Body of pancreas (tissue), 4 donors: ENCODE measurements at places on chromosomes 4 and X. TPM values are rescaled to one million over a fixed set of nuclear protein-coding genes. Genes with fewer than 3 reads are reported as not detected.

DNA sequence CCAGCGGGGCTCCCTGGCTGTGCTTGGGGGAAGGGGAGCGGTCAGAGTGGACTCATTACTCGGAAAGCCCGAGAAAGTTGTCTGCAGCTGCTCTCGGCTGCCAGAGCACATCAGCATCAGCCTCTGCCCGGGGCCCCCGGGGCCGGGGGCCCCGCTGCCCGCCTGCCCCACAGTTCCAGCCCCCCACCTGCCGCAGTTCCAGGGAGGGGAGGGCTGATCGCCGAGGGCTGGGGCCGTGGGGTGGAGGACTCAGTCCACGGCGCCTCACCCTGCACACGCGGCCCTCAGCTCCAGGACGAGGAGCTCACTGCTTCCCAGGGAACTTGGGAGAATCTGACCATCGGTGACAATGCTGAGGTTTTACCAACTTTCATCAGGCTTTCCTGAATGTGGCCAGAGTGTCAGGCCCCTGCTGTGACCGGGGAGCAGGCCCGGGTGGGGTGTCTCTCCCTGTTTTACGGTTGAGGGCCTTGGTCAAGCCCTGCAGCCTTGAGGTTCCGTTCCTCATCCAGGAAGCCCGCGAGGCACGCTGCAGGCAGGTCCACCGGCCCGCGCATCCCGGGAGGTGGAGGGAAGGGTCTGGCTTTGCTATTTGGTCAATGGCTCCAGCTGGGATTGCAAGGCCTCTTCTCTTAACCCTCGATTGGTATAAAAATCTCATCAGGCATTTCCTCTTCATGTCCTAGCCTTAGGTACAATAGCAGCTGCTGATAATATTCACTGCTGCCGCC lies 57.2 kb downstream of the CPZ start:
- H3K27me3 ChIP-seq: no peaks in the 10 kb centered on the region
- H3K36me3 ChIP-seq: no peaks in the 10 kb centered on the region
- H3K4me3 ChIP-seq: no peak overlapping the region
- no peaks in the 10 kb centered on the region for H3K4me1 ChIP-seq
- no peak overlapping the region for H3K27ac ChIP-seq

DNA sequence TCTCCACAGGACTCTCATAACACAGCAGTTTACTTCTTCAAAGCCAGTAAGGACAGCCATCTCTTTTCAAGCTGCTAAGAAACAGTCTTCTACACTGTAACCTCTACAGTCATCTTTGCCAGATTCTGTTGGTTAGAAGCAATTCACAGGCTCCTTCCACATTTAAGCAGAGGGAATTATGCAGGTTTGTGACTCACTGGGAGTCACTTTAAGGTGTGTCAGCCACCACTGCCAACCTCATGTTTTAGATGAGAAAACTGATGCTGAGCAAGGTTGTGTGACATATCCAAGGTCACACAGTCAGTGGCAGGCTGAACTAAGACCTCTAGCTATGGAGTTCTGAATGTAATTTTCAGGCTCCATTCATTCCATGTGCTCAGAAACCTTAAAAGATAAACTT lies 143.5 kb downstream of the QDPR start:
- no peak overlapping the region for H3K4me3 ChIP-seq
- H3K27me3 ChIP-seq: no peaks in the 10 kb centered on the region
- H3K36me3 ChIP-seq: no peaks in the 10 kb centered on the region
- H3K4me1 ChIP-seq: no peaks in the 10 kb centered on the region

GRCh38 chr4:6753891-6754290 lies 28.6 kb upstream of the KIAA0232 start:
- H3K27me3 ChIP-seq: no peaks in the 10 kb centered on the region
- H3K4me1 ChIP-seq: peaks cover 10% of the 10 kb centered on the region
- no peak overlapping the region for H3K27ac ChIP-seq
- H3K4me3 ChIP-seq: no peak overlapping the region
- H3K36me3 ChIP-seq: no peaks in the 10 kb centered on the region

DNA sequence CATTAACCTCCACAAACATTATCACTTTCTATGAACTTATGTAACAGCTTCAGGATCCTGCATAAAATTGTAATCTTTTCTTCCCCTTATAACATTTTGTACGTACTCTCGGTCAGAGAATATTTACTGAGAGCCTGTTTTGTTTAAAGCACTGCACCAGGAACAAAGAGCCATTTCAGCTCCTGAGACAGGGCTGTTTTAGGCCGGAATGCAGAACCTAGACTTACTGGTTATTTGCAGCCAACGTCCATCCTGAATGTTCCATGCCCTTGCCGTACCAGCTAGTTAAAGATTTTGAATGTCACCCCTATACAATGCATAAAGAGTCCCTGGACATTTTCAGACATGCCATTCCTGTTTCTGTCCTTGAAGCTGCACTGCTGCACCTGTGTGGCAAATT lies 248.8 kb downstream of the PCDH7 start:
- no peak overlapping the region for H3K27ac ChIP-seq
- no peak for DNase-seq
- no peaks in the 10 kb centered on the region for H3K4me1 ChIP-seq

DNA sequence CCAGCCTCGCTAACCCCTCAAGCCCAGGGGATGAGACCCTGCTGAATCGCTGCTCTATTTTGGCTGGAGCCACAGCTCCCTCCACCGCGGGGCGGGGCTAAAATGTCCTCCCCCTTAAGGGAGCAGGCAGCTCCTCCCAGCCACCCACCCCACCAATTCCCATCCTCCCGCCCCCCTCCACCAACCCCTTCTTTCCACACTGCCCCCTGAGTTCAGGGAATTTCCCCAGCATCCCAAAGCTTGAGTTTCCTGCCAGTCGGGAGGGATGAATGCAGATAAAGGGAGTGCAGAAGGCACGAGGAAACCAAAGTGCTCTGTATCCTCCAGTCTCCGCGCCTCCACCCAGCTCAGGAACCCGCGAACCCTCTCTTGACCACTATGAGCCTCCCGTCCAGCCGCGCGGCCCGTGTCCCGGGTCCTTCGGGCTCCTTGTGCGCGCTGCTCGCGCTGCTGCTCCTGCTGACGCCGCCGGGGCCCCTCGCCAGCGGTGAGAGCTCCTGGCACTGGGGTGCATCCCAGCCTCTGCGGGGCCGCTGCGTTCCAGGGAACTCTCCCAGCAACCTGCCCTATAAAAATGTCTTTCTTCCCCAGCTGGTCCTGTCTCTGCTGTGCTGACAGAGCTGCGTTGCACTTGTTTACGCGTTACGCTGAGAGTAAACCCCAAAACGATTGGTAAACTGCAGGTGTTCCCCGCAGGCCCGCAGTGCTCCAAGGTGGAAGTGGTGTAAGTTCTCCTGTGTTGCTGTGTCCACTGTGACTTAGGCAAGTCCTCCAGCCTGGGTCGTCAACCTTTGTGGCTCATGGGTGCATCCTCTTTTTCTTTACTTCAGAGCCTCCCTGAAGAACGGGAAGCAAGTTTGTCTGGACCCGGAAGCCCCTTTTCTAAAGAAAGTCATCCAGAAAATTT lies at the start of gene CXCL6:
CXCL6 (plus strand) TSS at position 306 of the 907 bp plus-strand sequence; CDS start at position 379, 73 bp downstream.
- peaks cover 18% of the 10 kb centered on the region for H3K4me1 ChIP-seq
- H3K27ac ChIP-seq: no peak within 1 kb of the TSS
- DNase-seq: peak; percentile 28
- no peak within 1 kb of the TSS for H3K4me3 ChIP-seq

- H3K4me3 ChIP-seq: no peak overlapping the region
- no peaks in the 10 kb centered on the region for H3K27me3 ChIP-seq
- no peak for DNase-seq
- H3K4me1 ChIP-seq: no peaks in the 10 kb centered on the region
Observed at GRCh38 chr4:17939054-17939453, 82.5 kb downstream of the LCORL start.

DNA sequence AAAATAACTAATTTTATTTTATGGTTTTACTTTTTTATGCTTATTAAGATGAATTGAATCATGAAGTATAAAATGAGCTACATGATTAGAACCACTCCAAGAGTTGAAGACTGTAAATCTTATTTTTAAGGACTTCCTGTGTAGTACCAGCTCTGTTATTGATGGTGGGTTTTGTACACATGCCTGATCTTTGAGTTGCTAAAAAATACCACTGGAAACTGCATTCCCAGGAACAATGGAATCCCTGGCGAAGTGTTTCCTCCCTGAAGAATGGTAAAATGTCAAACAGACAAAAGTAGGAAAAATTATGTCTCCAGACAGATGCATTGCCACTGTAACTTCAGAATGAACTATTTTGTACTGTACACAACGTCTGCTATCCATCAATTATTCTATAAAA lies 935.4 kb upstream of the TENM3 start:
- H3K4me3 ChIP-seq: no peak overlapping the region
- H3K27me3 ChIP-seq: no peaks in the 10 kb centered on the region

DNA sequence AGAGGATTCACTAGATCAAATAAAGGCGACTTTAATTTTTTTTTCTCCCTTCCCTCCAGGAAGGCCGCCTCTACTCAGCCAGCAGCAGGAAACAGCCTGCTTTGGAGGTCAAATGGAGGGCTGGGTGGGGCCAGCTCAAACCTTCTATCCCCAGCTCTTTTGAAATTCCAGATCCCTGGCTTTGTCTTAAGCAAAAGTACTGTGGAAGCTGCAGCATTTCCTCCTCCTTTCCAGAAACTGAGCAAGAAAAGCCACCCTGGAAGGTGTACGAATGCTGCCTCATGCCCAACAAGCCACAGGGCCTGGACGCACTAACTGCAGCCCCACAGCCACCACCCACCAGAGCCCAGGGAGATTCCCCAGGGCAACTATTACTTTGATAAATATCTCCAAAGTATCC lies 55.1 kb upstream of the ZCCHC13 start:
- no peak for DNase-seq
- H3K36me3 ChIP-seq: no peaks in the 10 kb centered on the region
- no peaks in the 10 kb centered on the region for H3K4me1 ChIP-seq
- H3K4me3 ChIP-seq: no peak overlapping the region
- peak overlapping the region; percentile 25 for H3K27ac ChIP-seq

- H3K4me1 ChIP-seq: peaks cover 20% of the 10 kb centered on the region
- DNase-seq: peak; percentile 23
- no peak overlapping the region for H3K4me3 ChIP-seq
- no peaks in the 10 kb centered on the region for H3K27me3 ChIP-seq
- no peaks in the 10 kb centered on the region for H3K36me3 ChIP-seq
- H3K27ac ChIP-seq: peak overlapping the region; percentile 59
Observed at GRCh38 chr4:108533245-108533844, 87.0 kb upstream of the RPL34 start.

DNA sequence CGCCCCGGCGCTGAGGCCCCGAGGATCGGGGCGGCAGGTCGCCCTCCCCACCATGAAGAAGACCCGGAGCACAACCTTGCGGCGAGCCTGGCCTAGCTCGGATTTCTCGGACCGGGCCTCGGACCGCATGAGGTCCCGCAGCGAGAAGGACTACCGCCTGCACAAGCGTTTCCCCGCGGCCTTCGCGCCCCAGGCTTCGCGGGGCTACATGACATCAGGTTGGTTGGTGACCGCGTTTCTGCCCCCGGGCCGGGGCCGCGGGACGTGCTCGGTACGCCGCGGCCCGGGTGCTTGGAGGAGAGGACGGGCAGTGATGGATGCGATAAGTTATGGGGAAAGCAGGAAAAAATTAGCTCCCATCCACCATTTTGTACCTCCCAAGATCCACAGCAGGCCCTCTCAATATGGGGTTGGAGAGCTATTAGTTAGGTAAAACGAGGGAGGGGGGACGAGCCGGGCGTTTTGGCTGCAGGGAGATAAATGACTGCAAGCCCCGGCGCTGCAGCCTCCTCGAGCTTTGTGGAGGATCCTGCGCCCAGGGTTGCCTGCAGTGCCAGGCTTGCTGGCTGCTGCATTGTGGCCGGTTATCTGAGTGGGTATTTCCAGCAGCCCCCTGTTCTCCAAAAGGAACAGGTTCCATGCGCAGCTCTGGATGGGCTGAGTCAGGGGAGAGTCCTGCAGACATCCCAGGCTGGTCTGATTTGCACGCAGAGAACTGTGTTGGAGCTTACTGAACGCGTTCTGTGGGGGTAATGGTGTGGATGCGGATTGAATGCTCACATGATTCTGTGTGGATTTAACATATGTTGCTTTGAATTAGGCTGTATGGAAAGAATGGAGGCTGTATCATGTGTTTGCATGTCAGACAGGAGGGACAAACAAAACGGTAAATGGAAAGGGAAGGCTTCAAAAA lies 1.9 kb downstream of the STOX2 start:
- no peaks in the 10 kb centered on the region for H3K36me3 ChIP-seq
- no peak for DNase-seq
- H3K4me3 ChIP-seq: peak overlapping the region; percentile 43
- H3K27ac ChIP-seq: no peak overlapping the region
- H3K27me3 ChIP-seq: no peaks in the 10 kb centered on the region

The ATP8A1 gene
- 70.9 TPM for total RNA-seq

The CXCL5 gene
- total RNA-seq: not detected

The NAP1L5 gene
- 7.3 TPM for total RNA-seq

The WWC2 gene
- total RNA-seq: 24.4 TPM

The GAGE12F gene
- not detected for total RNA-seq

The USP53 gene
- 77.6 TPM for total RNA-seq
